Panc1 (cell line): ENCODE measurements at places on chromosomes 7 and 10. TPM values are rescaled to one million over a fixed set of nuclear protein-coding genes. Genes with fewer than 3 reads are reported as not detected.

DNA sequence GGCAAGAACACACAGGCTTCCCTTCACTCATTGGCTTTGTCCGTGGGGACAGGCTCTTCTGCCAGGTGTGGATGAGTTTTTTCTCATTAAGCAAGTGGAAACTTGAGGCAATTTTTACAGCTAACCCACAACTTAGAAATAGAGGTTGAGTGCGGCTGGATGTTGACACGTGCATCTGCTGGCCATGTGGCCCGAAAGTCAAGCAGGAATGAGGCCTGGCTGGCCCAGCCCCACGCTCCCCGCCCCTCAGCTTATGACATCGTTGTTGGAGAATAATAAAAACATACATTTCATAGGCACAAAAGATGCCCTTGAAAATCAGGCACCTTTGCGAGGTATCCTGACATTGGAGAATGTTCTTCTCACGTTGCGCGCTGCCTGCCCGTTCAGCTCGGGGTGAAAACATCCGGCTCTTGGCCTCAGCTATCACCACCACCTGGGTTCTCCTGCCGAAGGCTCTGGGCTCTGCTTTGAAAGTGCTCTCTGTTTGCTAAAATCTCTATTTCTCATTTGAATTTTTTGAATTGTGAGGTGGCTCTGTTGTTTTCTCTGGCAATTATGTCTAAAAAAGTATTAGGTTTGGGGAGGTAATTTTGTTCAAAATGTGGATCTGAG lies 310.7 kb downstream of the WDR37 start:
- DNase-seq = no peak

DNA sequence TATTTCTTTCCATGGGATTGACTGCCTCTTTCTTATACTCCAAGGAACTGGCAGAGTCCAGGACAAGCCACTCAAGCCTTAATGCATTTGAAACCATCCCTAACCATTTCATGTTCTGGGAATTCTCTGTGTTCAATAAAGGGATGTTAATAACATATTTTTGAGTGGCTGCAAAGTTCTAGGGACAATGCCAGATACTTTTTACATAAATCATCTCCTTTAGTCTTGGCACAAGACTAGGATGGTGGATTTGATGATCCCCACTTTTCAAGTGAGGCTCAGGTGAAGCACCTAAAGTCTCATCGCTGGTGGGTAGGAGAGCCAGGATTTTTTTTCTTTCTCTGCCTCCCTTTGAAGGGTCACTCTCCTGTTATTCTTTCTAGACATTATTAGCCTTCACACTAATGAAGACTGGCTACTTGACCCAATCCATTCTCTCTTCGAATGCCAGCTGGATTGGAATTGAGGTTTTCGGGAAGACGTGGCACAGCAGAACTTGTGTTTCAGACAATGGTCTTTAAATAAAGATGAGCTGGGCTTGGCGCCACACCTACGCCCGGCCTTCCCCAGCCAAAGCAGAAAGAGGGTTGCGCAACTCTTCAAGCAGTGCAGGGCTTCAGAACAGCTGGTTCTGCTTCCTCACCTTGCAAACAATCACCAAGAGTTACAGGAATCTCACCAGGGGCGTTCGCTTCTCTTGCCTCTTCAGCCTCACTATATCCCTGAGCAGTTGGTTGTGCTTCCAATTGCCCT lies 73.8 kb upstream of the BMPER start:
- DNase-seq = no peak

Gene LIPJ
- not detected for total RNA-seq

GRCh38 chr7:38953227-38953626 lies 24.5 kb upstream of the POU6F2 start:
- DNase-seq = no peak

- DNase-seq = no peak
Observed at GRCh38 chr7:2800220-2800930, 43.7 kb downstream of the GNA12 start.

DNA sequence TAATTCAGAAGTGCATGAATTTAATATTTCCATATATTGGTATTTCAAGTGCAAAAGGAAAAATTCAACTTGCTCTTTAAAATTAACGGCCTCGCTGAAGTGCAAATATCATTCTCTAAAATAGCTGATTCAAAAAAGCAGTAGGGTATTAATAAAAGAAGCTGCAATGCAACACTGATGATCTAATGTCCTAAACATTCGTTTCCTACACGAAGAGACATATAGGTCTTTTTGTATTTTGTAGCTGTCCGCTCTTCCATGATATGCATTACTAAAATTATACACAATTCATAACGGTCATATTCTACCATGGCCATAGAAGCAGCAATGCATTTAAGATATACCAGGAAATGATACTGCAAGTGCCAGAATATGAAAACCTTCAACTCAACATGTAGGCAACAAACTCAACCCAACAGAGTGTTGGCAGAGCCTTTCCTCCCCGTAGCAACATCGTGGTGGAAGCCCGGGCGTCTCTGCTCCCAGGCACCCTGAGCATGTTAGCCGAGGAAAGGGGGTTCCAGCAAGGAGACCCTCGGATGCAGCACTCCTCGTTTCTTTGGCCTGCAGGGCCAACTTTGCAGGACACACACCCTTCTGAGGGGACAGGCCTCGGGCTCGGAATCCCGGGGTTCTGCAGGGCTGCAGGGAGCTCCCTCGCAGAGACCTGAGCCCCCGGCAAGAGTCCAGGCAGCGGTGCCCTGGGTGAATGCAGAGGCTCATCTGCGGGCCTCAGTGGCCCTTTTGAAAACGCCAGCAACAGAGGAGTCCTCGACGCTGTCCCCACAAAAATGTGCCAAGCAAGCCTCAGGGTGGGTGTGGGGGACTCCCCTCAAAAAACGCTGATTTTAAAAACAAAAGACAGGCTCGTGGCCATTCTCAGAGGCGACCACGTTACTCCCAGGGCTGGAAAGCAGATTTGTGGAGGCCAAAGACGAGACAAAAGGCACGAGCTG lies 1.6 kb downstream of the FAM171A1 start:
- DNase-seq = no peak

Gene CALCR
- total RNA-seq = 0.10 TPM

DNA sequence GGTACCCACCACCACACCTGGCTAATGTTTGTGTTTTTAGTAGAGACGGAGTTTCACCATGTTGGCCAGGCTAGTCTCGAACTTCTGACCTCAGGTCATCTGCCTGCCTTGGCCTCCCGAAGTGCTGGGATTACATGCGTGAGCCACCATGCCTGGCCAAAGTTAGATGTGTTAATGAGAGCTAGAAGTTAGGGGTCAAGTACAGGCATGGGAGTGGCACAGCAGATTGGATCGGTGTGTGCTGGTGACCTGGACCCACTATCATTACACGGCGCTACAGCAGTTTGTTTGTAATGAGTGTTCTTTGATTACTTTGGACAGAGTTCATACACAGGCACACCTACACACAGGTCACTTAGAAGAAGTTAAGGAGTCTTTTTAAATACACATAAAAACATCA lies 36.7 kb downstream of the DNAJB6 start:
- no peak for DNase-seq

- no peak for DNase-seq
Observed at GRCh38 chr10:88120599-88121333, 257.3 kb downstream of the PTEN start.

- no peak for DNase-seq
Observed at GRCh38 chr7:4093035-4093434, 589.1 kb upstream of the FOXK1 start.

- DNase-seq = no peak
Observed at GRCh38 chr7:25861164-25861496, 290.9 kb upstream of the NFE2L3 start.

- no peak for DNase-seq
Observed at GRCh38 chr10:58840840-58841435, 328.3 kb downstream of the BICC1 start.

GRCh38 chr7:151411551-151411950 lies 1.7 kb upstream of the WDR86 start:
- no peak for DNase-seq

Gene FAM131B
- 1.5 TPM for total RNA-seq

DNA sequence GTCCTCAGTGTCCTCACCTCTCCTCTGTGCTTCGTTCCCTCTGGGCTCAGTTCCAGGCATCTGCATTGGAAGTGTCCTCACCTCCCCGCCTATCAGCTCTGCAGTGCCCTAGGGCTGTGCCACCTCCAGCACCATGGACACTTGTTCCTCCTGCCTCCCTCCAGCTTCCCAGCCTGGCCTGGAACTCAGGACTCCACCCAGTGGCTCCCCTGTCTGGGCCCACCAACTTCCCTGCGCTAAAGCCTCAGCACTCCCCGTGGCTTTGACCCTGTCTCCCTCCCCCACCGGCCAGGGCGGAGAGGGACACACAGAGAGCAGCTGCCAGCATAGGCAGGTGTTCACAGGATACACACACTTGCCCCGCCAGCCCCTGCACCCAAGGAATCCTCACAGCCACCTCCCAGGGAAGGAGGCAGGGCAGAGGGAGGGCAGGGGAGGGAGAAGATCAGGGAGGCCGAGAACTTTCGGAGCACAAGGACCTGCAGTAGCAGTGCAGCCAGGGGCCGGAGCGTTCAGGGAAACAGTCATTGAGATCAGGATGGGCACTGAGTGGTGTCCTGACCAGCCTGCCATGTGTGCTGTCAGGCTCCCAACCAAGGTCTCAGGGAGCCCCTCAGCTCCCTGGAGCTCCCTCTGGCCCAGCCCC lies 31.3 kb downstream of the ANXA8 start:
- no peak for DNase-seq
